COLO829 (cell line): ENCODE measurements at places on chromosomes 16 and 17.
A peak's percentile ranks its signal among the peaks of the same experiment; 100 is the strongest.

DNA sequence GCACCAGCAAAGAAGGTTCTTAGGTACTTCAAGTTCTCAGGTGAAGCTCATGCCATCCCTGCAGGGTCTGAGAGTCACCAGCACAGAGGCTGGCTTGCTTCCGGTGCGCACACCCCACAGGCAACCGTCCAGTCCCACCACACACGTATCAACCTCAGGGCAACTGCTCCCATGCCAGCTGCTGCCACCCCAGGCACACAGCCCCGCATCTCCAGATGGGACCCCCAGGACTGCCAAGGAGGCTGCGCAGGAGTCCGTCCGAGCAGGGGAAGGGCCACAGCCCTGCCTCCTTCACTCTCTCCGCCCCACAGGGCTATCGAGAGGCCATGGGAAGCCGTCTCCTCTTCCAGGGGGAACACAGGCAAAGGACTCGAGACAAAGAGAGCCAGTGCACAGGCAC, 13.3 kb downstream of the KIFC3 start:
- DNase-seq: no peak

- DNase-seq: no peak
These were observed 264.7 kb downstream of the C16orf95 start for GRCh38 chr16:87052506-87052905.

- DNase-seq: no peak
These were observed 28.9 kb upstream of the PRM1 start for GRCh38 chr16:11309895-11310633.

DNA sequence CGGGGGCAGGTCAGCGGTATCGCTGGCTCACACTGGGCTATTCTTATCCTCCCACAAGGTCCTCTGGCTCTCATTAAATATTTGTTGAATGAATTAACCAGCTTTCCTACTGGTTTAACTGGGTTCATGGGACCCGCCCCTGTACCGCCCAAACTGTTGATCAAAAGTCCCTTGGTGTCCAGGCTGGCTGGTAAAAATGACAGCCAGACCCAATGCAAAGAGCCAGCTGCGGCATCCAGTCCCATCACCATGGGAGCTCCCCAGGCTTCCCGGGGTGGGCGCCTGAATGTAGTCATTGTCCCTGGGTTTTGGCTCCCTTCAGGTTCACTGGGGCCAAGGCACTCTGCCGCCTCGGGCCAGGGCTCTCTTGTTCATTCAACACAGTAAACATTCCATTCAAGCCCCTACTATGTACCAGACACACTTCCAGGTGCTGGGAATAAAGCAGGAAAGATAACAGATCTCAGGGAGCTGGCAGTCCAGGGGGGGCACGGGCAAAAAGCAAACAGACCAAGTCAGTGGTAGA, 11.7 kb upstream of the ATP2C2 start:
- peak; percentile 68 for DNase-seq

DNA sequence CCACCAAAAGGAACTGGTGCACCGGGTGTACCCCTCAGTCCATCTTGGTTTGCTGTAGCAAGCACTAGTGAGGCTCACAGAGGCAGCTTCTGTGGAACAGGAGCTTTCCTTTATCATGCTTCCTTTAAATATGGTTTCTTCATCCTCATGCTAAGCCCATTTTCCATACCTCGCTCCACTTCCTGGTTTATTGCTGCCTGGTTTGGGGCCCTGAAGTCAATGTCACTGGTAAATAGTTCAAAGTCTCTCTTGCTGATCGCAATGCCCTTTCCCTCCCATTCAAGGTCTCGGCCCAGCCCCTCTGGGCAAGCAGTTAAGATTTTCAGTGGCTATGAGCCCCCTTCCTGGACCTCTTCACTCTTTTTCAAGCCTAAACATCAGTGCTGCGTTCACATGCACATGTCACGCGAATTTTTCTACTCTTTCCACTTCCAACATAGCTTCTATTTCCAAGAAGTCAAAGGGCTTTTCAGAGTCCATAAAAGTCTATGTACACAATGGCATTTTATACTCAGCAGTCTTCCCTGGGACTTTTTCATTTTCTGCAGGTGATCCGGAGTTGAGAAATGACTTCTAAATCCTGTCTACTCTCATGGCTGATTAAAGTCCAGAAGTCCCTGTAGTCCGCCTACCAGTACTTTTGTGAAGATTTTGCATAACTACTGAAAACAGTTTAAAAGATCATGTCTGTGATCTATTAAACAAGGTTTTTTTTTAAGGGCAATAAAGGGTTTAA, 323.8 kb upstream of the ZFHX3 start:
- DNase-seq: no peak

DNA sequence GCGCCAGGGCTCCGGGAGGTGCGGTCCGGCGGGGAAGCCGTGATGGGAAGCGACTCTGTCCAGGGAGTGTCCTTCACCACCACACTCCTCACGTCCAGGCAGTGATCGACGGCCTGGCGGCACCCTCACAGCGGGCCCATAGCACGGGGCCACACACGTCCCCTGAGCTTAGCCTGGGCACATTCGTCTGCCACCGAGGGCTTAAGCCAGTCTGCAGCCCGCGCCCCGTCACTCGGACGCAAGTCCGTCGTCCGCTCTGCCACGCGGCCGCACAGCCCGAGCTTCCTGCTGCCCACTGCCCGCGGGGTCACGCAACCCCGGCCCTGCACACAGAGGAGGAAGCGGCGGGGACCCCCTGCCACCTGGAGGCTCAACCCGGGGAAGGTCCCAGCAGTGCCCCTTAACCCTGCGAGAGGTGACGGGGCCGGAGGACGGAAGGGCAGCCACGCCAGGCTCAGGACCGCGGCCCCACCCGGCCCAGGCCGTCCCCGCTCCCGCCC, 3.0 kb upstream of the TBX2 start:
- no peak for DNase-seq

- no peak for DNase-seq
These were observed 2.8 kb upstream of the NXPH3 start for GRCh38 chr17:49572806-49573420.
